Lower leg skin (tissue), 4 donors: ENCODE measurements at places on chromosomes 7 and 10. TPM values are rescaled to one million over a fixed set of nuclear protein-coding genes. Genes with fewer than 3 reads are reported as not detected.

PTPN20 gene
- 6.0 TPM for total RNA-seq

IL2RA gene
- total RNA-seq: 0.10 TPM

PYROXD2 gene
- 0.97 TPM for total RNA-seq

BMI1 gene
- total RNA-seq: 35.5 TPM

CALML3 gene
- 66.2 TPM for total RNA-seq

SLC26A4 gene
- total RNA-seq: 0.17 TPM

WDR86 gene
- 2.4 TPM for total RNA-seq

H2BK1 gene
- total RNA-seq: not detected

ARHGEF35 gene
- 16.9 TPM for total RNA-seq

- peak; percentile 10 for DNase-seq
Observed at GRCh38 chr7:130334274-130334673, 10.3 kb upstream of the CPA5 start.

DNA sequence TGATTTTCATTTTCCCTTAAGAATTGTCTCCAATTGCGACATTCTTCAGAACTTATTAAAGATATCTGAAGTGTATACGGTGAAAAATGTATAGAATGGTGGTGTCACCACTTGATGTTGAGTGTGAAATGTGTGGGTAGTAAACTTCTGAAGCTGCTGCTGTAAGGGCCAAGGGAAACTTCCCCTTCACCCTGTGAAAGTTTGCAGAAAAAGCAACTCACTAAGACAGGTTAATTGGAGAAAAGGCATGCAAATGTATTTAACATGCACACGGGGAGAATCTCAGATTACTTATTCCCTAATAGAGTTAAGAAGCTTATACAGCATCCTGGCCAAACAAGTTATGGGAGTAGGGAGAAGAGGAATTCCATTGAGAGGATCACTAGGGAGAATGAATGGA is 173.0 kb downstream of the NSUN6 start:
- no peak for DNase-seq

GRCh38 chr10:126250527-126251310 is 137.6 kb downstream of the ADAM12 start:
- no peak for DNase-seq

- no peak for DNase-seq
Observed at GRCh38 chr10:110481919-110482318, 15.8 kb upstream of the DUSP5 start.

DNA sequence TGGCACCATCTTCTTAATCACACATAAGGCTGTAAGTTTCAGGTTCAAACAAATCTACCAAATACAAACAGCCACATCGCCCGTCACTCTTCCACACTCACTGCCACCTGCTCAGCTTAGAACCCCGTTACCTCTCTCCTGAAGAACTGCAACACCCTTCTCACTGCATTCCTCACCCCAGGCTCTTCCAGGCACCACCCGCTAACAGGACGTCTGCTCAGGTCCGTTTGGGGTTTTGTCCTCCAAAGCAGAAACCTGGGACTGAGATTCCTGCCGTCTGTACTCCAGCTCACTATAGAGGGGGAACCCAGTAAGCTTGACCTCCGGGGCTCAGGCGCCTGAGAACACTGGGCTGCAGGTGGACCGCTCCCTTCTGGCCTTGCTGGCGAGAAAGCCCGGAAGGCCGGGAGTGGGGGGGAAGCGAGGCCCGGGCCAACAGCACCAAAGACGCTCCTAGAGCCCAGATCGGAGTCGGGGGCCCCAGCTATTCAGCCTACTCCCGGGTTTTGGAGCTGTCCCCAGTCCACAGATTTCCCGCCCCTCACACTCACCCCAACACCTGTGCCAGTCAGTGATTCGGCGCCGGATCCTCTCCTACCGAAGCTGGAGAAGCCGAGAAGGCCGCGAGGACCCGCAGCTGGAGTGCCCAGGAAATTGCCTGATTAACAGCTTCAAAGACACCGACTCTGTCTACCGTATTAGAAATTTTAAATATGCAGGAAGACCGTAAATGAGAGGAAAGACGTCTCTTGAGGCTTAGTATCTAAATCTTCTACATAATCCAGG is at the start of gene AP3M1:
Gene AP3M1 (minus strand): TSS at position 625 of the 786 bp plus-strand sequence. CDS start 12,449 bp downstream, outside the sequence.
- DNase-seq: peak; percentile 96

DNA sequence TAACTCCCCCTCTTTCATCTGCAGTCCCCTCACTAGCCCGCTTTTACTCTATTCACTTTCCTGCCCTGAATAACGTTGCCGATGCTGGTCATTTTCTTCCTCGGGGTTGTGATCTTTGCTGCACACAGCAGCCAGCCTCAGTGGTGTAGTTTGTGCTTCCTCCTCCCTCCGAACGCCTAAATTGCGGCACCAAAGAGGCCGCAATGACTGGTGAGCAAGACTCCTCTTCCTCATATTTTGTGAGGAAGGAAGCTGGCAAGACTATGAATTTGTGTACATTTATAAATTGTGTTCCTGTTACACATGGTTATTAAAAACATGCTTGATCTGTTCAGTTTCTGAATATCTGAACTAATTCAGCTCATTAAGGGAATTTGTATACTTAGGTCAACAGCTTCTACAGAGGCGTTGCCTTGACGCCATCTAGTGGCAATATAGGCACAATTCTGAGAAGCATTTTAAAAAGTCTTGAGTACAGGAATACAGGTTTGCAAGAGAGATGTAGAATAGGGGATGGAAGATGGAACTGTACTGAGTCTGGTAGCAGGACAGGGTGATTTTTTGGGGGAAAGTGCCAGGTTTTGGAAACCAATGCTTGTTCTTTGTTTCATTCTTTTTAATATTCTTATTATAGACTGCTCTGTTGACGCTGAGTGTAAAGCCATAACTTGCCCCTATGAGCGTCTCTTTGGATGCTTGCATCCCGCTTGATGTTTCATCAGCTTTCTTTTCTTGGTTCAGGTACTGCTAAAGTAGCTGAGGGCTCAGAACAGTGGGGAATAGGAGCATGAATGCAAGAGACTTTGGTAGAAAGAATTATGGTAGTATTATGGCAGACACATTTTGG is 4.1 kb upstream of the TAS2R5 start:
- no peak for DNase-seq

- DNase-seq: no peak
Observed at GRCh38 chr7:155794196-155794595, 18.1 kb downstream of the SHH start.

DNA sequence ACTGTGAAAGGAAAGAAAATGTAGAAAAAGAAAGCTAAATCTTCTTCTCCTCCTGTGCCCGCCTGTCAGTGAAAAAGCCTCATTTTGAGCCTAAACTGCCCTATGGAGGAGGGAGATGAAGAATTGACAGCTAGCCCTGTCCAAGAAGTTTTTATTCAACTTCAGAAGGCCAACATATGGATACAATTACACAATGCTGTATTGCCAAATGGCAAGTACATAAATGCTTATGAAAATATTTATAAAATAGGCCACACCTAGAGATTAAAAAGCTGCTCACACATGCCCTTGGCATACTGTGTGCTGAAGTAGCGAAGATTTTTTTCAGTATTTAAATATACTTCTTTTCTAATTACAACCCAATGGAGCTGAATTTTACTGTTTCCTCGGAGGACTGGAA is 65.1 kb upstream of the NEBL start:
- no peak for DNase-seq

- peak; percentile 38 for DNase-seq
Observed at GRCh38 chr7:26329520-26330255, 38.0 kb downstream of the SNX10 start.

DNA sequence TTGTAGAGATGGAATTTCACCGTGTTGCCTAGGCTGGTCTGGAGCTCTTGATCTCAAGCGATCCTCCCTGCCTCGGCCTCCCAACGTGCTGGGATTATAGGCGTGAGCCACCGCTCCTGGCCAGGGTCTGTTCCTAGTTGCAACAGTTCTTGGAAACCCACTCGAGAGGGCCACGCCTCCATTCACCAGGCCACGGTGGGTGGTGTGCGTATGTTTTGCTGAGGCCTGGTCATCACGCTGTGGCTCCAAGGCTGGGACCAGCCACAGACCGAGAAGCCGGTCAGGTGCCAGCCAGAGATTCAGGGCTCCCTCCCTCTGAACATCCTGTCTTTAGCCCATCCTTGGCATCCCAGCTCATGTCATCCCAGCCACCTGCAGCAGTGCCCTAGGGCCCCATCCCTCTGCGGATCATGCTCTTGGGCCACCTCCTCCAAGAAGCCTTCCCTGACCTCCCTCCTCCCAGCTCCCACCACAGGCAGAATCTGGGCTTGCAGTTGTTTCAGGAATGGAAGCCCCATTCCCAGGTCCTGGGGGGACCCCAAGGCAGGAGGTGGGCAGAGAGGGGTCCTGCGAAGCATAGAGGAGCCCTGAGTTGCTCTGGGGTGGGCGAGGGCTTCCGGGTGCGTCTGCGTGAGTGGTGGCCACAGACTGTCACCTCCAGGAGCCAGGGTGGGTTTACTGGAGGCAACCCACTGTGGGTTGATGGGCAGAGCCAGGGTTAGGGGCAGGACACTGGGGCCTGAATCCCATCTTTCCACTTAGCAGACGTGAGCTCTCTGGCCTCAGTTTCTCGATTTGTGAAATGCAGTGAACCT is 5.2 kb downstream of the LAT2 start:
- DNase-seq: no peak

DNA sequence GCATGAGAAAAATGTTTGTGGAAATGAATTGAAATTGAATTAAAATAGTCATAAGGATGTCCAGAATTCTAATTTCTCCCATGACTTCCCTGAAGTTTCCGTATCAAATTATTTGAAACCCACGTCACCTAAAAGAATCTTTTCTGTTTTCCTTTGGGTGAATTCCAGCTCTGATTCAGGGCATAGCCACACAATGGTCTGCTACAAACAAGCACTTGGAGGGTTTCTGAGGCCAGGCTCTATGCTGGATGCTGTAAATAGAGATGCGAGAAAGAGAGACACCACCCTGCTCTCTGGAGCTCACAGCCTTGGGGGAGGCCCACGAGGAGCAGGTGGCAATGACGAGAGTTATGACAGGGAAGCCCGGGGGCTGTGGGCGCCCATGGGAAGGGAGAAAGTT is 33.6 kb downstream of the GHRHR start:
- DNase-seq: no peak

DNA sequence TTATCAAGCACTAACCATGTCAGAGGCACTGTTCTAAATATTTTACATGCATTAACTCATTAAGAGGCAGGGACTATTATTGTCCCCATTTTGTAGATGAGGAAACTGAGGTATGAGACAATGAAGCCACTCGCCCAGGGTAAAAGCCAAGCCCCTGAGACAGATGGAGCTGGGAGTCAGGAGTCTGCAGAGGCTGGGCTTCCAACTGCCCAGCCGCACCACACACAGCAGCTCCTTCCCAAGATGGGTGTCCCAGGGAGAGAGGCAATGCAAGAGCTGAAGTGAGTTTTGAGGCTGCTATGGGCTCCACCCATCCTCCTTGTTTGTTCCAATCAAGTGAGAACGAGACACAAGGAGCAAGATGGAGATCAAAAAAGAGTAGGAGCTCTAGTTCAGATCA is 244.2 kb downstream of the KCNMA1 start:
- no peak for DNase-seq

- DNase-seq: no peak
Observed at GRCh38 chr10:129888784-129889616, 75.1 kb downstream of the EBF3 start.

GRCh38 chr10:48384699-48384982 is 78.2 kb downstream of the MAPK8 start:
- DNase-seq: no peak
